ENCODE measurements at places on chromosomes 16 and 17.
A peak's percentile ranks its signal among the peaks of the same experiment; 100 is the strongest.

DNA sequence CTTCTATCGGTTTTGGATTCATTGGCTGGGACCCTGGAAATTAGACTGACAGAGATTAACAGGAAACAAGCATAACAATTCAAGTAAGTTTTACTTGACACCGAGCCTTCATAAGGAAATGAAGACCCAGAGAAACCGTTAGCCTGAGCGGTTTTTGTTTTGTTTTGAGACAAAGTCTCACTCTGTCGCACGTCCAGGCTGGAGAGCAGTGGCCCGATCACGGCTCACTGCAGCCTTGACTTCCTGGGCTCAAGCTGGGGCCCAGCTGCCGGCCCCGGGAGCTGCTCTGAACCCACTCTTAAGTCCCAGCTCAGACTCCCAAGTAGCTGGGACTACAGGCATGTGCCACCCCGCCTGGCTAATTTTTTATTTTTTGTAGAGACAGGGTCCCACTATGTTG is 321.3 kb downstream of the SEC14L1 start:
- DNase-seq, result peak; percentile 75
- H3K27me3 ChIP-seq, result no peaks in the 10 kb centered on the region
- H3K4me3 ChIP-seq, result peak overlapping the region; percentile 85
- peak overlapping the region; percentile 93 for H3K27ac ChIP-seq

DNA sequence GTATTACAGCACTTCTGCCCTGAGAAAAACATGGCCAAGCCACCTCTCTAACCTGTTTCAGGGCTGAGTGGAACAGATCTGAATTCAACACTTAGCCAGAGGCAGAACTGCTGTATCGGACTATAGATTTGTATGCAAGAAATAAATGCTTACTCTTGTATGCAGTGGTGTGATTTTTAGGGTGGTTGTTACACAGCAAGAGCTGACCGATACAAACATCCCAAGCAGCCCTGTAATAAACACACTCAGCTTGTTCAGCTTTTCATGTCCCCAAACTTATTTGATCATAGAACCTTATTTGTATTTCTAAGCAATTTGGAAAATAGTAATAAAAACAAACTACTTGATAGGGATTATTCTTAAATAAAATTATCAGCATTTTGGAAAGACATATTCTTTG is 84.9 kb upstream of the RPH3AL start:
- no peak overlapping the region for H3K4me3 ChIP-seq
- peaks cover 6% of the 10 kb centered on the region for H3K4me1 ChIP-seq
- H3K27ac ChIP-seq, result no peak overlapping the region
- no peak for DNase-seq

- H3K27ac ChIP-seq, result peak overlapping the region; percentile 98
- peaks cover 40% of the 10 kb centered on the region for H3K36me3 ChIP-seq
- peaks cover 27% of the 10 kb centered on the region for H3K4me1 ChIP-seq
- DNase-seq, result no peak
These were observed 2.2 kb upstream of the ALDOA start for GRCh38 chr16:30063278-30063892.

DNA sequence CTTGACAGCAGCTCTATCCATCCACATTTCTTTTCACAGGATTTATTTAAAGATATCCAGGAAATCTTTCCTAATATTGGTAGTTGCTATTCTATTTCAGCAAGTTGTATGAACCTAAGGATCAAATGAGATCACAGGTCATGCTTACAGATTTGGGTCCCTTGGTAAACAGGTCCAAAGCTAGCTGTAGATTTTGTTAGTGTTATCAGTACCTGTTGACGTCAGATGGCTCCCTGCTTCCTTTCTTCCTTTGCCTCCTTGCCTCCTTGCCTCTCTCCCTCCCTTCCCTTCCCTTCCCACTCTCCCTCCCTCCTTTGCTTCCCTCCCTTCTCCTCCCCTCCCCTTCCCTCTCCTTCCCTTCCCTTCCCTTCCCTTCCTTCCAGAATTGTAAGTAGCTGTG is 76.6 kb downstream of the EFCAB13 start:
- no peak for DNase-seq
- H3K36me3 ChIP-seq, result no peaks in the 10 kb centered on the region
- no peak overlapping the region for H3K4me3 ChIP-seq
- no peak overlapping the region for H3K27ac ChIP-seq

DNA sequence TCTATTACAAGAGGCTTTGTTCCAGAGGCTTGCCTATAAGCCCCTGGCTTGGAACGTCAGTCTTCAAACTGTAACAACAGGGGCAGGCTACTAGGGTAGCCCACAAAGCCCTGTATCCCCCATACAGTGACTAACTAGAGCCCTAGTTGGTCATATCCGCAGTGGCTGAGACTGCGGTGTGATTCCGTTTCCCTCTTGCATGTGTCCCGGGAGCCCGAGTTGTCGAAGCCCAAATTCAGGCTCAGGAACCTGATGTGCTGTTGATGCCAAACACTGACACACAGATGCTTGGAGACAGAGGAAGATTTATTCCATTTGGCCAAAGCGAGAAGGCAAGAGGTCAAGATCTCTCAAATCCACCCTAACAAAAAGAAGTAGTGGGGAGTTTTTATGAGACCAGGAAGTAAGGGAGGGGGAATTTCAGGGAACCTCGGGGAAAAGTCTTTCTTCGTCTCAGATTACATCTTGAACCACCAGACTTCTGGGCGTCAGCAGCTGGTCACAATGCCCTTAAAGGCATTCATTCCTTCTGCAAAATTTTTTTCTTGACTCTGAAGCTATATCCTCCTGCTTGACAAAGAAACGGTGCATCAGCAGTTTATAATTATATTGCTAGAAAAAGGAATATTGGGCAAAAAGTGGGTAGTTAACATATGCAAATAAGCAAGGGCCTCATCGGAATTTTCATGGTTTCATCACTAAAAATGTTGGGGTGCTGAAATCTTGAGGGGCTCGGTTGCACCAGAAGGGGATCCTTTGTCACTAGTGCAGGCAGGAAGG is 879 bp downstream of the SLFN5 start:
- H3K4me1 ChIP-seq, result peaks cover 50% of the 10 kb centered on the region
- H3K4me3 ChIP-seq, result peak overlapping the region; percentile 99
- H3K27ac ChIP-seq, result peak overlapping the region; percentile 98
- no peaks in the 10 kb centered on the region for H3K27me3 ChIP-seq
- peak; percentile 76 for DNase-seq
- peaks cover 76% of the 10 kb centered on the region for H3K36me3 ChIP-seq

DNA sequence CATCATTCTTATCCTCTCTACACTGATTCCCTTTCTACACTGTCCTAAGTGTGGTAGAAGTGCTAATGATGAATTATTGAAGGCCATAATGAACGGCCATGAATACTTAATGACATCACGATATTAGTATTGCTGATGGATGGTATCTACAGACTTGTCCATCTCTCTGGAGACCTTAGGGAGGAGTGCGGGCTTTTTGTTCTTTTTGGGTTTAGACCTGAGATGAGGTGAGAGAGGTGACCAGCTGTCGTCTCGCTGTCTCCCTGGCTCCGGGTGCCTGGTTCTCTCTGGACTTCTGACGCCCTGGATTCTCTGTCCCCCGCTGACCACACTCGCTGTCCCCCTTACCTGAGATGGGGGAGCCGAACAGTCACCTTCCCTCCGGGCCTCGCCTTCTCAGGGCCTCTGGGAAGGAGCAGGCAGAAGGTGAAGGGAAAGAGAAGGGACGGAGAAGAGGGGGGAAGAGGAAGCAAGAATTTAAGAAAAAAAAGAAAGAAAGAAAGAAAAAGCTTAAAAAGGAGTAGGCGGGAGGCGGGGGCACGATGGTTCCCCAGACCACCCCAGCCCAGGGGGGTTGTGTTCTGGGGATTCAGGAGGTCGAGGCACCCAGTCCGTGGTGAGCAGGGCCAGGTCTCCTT is 17.1 kb downstream of the SGCA start:
- no peaks in the 10 kb centered on the region for H3K27me3 ChIP-seq
- H3K4me3 ChIP-seq, result peak overlapping the region; percentile 13
- H3K27ac ChIP-seq, result peak overlapping the region; percentile 50
- DNase-seq, result no peak

DNA sequence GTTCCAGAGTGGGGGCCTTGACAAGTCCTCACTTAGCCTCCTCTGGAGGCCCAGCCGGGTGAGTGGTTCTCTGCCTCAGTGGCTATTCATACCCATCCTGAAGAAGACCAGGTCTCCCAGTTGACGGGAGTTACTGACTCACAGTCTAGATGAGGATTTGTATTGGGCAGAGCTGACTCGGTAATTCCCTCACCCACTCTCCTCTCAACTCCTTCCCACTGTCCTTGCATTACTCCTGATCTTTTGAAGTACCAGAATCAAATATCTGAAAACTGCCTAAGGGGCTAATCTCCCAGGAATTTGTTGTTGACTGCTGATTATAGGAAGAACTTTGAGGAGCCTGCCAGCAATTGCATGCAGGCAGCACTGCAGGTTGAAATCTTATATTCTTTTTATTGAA is 14.2 kb downstream of the SAP30BP start:
- peaks cover 8% of the 10 kb centered on the region for H3K4me1 ChIP-seq
- no peak overlapping the region for H3K27ac ChIP-seq
- no peak for DNase-seq
- peaks cover 22% of the 10 kb centered on the region for H3K36me3 ChIP-seq

GRCh38 chr17:9472094-9472493 is 103.5 kb downstream of the STX8 start:
- no peak overlapping the region for H3K4me3 ChIP-seq
- peak overlapping the region; percentile 72 for H3K27ac ChIP-seq
- peaks cover 38% of the 10 kb centered on the region for H3K4me1 ChIP-seq
- H3K27me3 ChIP-seq, result no peaks in the 10 kb centered on the region

DNA sequence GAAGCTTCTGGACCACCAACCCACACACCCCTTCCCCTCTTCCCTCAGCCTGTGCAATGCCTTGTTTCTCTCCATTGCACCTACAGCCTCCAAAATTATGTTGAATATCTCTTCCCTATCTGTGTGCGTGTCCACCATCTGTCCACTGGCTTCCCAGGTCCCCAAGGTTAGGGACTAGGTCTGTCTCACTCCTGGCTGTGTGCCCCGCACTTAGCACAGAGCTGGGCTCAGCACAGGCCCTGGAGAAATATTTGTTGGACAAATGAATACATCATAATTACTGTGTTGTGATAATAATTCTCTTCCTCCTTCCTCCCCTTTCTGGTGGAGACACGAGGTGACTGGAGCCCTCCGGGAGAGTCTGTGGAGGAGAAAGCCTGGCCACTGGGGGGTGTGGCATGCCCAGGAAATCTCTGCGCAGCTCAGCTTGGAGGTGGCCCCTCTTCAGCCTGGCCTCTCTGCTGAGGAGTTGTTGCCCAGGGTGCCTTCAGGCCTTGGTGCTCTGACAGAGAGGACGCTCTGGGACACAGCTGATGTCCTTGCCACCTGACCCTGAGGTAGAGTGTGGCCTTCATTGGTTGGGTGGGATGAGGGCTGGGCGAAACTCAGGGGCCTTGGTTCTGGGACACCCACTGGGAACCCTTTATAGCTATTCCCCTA is 3.3 kb upstream of the BRD7 start:
- H3K27ac ChIP-seq, result no peak overlapping the region
- peaks cover 16% of the 10 kb centered on the region for H3K4me1 ChIP-seq
- no peak overlapping the region for H3K4me3 ChIP-seq
- peaks cover 8% of the 10 kb centered on the region for H3K36me3 ChIP-seq
- no peak for DNase-seq
- H3K27me3 ChIP-seq, result peaks cover 4% of the 10 kb centered on the region

- no peaks in the 10 kb centered on the region for H3K4me1 ChIP-seq
- no peak overlapping the region for H3K4me3 ChIP-seq
- no peaks in the 10 kb centered on the region for H3K36me3 ChIP-seq
- no peak overlapping the region for H3K27ac ChIP-seq
These were observed 387.5 kb upstream of the GOT2 start for GRCh38 chr16:59121411-59122261.

DNA sequence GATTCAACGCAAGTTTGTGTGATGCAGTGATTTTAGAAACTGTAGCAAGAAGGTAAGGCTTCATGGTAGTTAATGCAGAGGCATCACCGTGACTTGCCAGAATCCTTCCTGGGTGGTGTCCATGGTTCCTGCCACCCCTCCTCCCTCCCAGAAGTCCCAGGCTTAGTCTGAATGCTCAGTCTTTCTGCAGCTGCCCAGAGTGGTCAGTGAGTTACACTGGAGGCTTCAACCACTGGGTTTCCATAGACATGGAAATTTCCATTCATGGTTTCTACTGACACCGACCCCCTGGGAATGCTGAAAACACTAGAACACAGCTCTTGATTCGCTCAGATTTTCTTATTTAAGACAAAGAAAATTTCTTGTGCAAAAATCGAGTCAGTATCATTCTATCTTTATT is 159.4 kb upstream of the HSBP1 start:
- no peaks in the 10 kb centered on the region for H3K27me3 ChIP-seq
- DNase-seq, result no peak
- no peaks in the 10 kb centered on the region for H3K36me3 ChIP-seq
- no peaks in the 10 kb centered on the region for H3K4me1 ChIP-seq
- H3K27ac ChIP-seq, result no peak overlapping the region
- no peak overlapping the region for H3K4me3 ChIP-seq

GRCh38 chr16:55301385-55302008 is 22.5 kb upstream of the IRX6 start:
- H3K27ac ChIP-seq, result no peak overlapping the region
- no peak for DNase-seq
- H3K4me3 ChIP-seq, result no peak overlapping the region
- H3K27me3 ChIP-seq, result no peaks in the 10 kb centered on the region
- no peaks in the 10 kb centered on the region for H3K4me1 ChIP-seq
